ENCODE measurements at places on chromosomes 5 and 9. TPM values are rescaled to one million over a fixed set of nuclear protein-coding genes. Genes with fewer than 3 reads are reported as not detected.

DNA sequence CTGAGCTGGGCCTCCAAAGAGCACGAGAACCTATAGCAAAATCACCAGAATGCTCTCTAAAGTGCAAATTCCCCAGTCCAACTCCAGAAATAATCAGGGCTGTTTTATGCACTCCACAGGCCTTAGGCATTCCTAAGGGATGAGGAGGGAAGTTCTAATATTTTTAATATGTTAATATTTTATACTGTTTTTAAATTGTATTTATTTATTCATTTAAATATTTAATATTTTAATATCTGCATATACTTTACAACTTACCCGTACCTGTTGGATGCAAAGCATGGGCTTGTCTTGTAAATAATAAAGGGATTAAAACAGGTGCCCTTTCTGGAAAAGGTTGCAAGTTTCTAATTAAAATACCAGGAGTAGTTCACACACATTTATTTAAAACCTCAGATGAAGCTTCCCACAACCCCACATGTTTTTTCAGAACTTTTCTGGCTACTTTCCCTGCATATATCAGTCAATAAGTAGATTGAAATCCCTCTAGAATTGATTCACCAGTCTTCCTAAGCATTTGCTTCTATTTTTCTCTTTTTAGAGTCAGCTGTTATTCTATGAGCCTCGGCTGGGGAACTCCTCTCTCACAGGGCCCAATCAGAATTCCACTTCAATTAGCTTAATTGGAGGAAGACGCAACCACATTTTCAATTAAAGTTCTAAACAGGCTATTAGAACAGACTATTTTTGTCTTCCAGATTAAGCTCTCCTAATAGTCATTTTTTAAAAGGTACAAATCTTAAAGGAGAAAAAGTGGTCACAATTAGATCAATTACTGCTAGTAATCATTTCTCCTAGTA, 140.8 kb downstream of the CDH6 start:
- H3K27ac ChIP-seq, result no peak overlapping the region
- no peaks in the 10 kb centered on the region for H3K4me1 ChIP-seq
- no peak overlapping the region for H3K4me3 ChIP-seq
- DNase-seq, result no peak
- H3K27me3 ChIP-seq, result peaks cover 15% of the 10 kb centered on the region

GRCh38 chr5:165538065-165538464, 2032.6 kb downstream of the MAT2B start:
- no peak overlapping the region for H3K27ac ChIP-seq
- H3K4me1 ChIP-seq, result no peaks in the 10 kb centered on the region
- no peak for DNase-seq
- H3K4me3 ChIP-seq, result no peak overlapping the region

- H3K4me3 ChIP-seq, result no peak overlapping the region
- H3K4me1 ChIP-seq, result no peaks in the 10 kb centered on the region
- no peaks in the 10 kb centered on the region for H3K36me3 ChIP-seq
- no peak overlapping the region for H3K27ac ChIP-seq
- DNase-seq, result no peak
Measured at GRCh38 chr9:130331573-130331972, 66.0 kb downstream of the HMCN2 start.

Gene PCA3
- total RNA-seq, result not detected

DNA sequence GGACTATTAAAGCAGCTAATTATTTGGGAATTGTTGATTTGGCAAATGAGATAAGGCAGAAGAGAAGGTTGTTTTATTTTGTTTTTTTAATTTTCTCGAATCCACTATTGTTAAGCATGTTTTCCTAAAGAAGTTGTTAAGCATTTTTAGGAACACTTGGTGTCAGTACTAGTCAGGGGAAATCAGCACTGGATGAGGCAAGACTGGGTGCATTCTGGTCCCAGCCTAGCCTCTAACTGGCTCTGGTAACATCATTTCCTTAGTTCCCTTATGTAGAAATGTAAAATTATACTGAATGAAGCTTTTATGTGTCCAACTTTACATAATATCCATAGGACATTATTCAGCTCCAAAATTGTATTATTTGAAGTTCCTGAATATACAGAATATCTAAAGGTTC, 196.1 kb downstream of the PCSK5 start:
- H3K36me3 ChIP-seq, result peaks cover 9% of the 10 kb centered on the region
- H3K4me1 ChIP-seq, result peaks cover 3% of the 10 kb centered on the region
- H3K27me3 ChIP-seq, result no peaks in the 10 kb centered on the region
- no peak for DNase-seq
- H3K4me3 ChIP-seq, result no peak overlapping the region

Gene PCDHB8
- not detected for total RNA-seq

- no peak for DNase-seq
- H3K27me3 ChIP-seq, result peaks cover 54% of the 10 kb centered on the region
- no peaks in the 10 kb centered on the region for H3K36me3 ChIP-seq
- H3K4me3 ChIP-seq, result no peak overlapping the region
- no peak overlapping the region for H3K27ac ChIP-seq
Measured at GRCh38 chr5:172642486-172642885, 1.4 kb downstream of the NEURL1B start.

Data from activated naive CD8-positive, alpha-beta T cell treated with anti-CD3 and anti-CD28 coated beads for 36 hours (primary cell).